ENCODE measurements at places on chromosomes 13 and 19. TPM values are rescaled to one million over a fixed set of nuclear protein-coding genes. Genes with fewer than 3 reads are reported as not detected.

The IGFL1 gene
- not detected for total RNA-seq

The SELENOV gene
- 4.7 TPM for total RNA-seq

The TPP2 gene
- total RNA-seq: 52.1 TPM

The MCEMP1 gene
- total RNA-seq: 0.64 TPM

The CD79A gene
- total RNA-seq: 4.4 TPM

The ZNF600 gene
- total RNA-seq: 3.6 TPM

The CPB2 gene
- total RNA-seq: not detected

The OXGR1 gene
- total RNA-seq: 2.1 TPM

The CGB1 gene
- not detected for total RNA-seq

The ZNF345 gene
- 14.0 TPM for total RNA-seq

The COL4A1 gene
- 907 TPM for total RNA-seq

The CALR gene
- total RNA-seq: 525 TPM

The PABPC3 gene
- 0.23 TPM for total RNA-seq

The INSR gene
- total RNA-seq: 85.7 TPM

The STARD13 gene
- total RNA-seq: 62.7 TPM

The METTL21C gene
- total RNA-seq: 0.82 TPM

The SYT3 gene
- 0.76 TPM for total RNA-seq

The NKPD1 gene
- 0.12 TPM for total RNA-seq

The IZUMO1 gene
- total RNA-seq: 0.12 TPM

The COL5A3 gene
- total RNA-seq: 9.5 TPM

Data from metanephros (tissue), 2 donors.